ENCODE measurements at places on chromosomes 6 and 20.

GRCh38 chr20:33687993-33688937, 2.1 kb upstream of the E2F1 start:
- no peak for DNase-seq

GRCh38 chr20:54093423-54094267, 23.3 kb upstream of the BCAS1 start:
- no peak for DNase-seq

DNA sequence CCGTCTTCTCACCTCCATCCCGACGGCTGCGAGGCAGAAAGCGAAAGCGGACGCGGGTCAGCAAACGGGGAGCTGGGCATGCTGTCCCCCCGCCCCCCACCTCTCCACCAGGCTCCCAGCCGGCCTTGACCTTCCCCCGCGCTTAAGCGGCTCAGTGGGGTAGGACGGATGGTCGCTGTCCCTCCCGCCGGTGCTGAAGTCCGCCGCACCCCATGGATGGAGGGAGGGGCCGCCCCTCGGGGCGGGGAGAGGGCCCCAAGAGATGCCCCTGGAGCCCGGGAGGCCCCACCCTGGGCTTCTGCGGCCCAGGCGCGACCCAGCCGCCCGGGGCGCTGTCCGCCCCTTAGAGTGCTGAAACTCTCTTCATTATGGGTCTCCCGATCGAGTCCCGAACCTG, at the start of gene KCNB1:
TSS of gene KCNB1 (minus strand) at position 48 of the 397 bp plus-strand sequence. CDS start 188 bp downstream, outside the sequence.
- no peak for DNase-seq

DNA sequence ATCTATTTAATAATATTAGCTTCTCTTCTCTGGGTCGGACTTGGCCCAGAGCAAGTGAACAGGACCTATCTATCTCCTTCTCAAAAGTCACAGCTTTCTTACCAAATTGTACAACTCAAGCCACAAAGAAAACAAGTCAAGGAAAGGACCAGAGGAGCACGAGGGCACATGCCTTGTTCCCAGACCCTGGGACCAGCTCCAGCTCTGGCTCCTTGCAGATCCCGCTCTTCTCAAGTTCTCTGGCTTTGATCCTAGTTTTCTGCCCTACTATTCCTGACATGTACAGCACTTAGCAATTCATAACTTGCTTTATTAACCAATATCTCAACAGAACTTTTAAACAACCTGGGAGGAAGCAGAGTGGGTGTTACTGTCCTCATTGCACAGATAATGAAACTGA, 185.9 kb downstream of the ESR1 start:
- no peak for DNase-seq

GRCh38 chr20:46695892-46696291, 6.6 kb upstream of the TP53RK start:
- DNase-seq = no peak

GRCh38 chr20:46304361-46304760, 3.9 kb downstream of the CDH22 start:
- DNase-seq = peak; percentile 19

DNA sequence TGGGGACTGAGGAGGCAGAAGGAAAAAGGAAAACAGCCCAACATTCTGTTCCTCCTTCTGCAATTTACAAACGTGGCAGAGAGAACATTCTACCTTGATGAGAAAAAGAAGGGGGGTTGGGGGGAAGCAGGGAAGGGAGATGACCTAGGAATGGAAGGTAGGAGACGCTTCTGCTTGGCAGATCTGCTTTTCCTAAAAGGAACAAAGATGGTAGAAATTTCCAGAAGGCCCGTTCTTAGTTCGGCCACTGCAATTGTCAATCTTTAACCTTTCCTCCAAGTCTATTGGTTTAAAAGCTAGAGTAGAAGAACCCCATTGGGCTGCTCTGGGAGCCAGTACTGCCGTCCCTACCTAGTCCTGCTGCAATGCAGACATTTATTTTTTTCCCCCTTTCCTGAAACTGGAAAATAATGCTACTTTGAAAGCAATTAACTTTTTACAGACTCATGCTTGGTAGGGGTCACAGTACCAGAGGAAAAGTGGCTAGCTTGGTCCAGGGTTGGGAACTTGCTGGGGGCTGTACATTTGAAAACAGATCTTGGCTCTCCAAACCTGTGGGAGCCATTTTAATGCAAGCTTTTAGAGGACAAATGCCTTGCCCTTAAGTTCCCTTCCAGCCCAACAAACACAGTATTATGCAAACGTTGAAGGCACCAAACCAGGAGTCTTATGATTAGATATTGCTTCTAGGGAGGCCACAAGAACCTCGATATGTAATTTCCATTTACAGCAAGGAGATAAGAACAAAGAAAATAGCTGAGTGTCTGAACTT, 2.6 kb downstream of the ZMYND8 start:
- DNase-seq = no peak

DNA sequence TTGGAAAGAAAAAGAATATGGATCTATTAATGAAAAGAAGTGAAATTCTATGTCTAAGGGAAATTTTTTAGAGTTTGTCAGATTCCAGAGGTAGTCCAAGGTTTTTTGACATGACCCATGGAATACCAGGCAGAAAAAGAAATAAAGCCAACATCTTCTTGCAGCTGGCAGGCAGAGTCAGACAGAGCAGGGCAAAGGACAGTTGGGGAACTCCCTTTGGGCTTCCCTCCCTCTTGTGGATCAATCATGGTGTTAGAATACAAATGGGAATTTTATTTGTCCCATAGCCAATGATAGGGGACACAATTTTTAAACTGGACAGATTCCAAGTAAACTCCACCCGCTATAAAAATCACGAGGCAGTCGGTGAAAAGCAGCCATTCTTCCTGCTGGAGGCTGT, 92.1 kb upstream of the TAB2 start:
- DNase-seq = no peak

GRCh38 chr6:107730683-107731314, 93.3 kb downstream of the SCML4 start:
- no peak for DNase-seq
